ENCODE measurements at places on chromosomes 16 and 17.

- peak; percentile 62 for DNase-seq
These were observed 584 bp downstream of the TCAP start for GRCh38 chr17:39665642-39666224.

DNA sequence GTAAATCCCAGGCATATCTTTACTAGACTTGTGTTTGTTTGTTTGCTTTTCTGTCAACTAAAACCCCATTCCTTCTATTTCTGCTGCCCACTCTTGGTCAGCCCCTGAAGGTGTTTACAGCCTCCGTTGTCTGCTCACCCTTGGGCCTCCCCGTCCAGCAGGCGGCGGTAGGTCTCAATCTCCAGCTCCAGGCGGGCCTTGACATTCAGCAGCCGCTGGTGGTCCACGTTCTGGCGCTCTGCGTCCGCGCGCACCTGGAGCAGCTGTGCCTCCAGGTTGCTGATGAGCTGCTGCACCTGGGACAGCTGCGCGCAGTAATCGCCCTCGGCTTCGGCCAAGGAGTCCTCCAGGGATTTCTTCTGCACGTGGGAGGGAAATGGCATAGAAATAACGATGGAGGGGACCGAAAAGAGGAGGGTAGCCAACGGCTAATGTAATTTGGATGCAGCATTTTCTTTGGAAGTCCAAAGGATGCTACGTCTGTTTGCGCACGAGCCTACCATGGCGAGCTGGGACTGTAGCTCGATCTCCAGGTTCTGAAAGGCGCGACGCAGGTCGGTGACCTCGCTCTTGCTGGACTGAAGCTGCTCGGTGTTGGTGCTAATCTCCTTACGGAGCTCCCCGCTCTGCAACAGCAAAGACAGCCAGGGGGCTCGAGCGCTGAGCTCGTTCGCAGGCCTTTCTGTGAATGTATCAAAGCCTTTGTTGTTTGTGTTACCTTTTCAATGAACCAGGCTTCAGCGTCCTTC, 3.9 kb downstream of the KRT12 start:
- DNase-seq: no peak

- peak; percentile 70 for DNase-seq
These were observed 12.4 kb upstream of the GUCY2D start for GRCh38 chr17:7989781-7990655.

- DNase-seq: no peak
These were observed 13.8 kb upstream of the ANKRD40CL start for GRCh38 chr17:50781167-50781566.

GRCh38 chr16:2967211-2967631, 1.9 kb upstream of the PAQR4 start:
- DNase-seq: no peak

DNA sequence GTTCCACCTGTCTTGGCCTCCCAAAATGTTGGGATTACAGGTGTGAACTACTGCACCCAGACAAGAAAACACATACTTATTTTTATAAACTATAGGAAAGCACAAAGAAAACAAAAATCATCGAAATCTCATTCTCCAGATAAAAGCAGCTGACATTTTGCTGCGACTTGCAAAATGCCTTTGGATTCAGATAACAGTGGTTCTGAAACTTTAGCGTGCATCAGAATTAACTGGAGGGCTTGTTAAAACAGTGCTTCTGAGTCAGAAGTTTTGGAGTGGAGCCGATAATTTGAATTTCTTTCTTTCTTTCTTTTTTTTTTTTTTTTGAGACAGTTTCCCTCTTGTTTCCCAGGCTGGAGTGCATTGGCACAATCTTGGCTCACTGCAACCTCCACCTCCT, 17.7 kb upstream of the GJD3 start:
- no peak for DNase-seq
